ENCODE measurements at places on chromosomes 2 and 18.
A peak's percentile ranks its signal among the peaks of the same experiment; 100 is the strongest.

DNA sequence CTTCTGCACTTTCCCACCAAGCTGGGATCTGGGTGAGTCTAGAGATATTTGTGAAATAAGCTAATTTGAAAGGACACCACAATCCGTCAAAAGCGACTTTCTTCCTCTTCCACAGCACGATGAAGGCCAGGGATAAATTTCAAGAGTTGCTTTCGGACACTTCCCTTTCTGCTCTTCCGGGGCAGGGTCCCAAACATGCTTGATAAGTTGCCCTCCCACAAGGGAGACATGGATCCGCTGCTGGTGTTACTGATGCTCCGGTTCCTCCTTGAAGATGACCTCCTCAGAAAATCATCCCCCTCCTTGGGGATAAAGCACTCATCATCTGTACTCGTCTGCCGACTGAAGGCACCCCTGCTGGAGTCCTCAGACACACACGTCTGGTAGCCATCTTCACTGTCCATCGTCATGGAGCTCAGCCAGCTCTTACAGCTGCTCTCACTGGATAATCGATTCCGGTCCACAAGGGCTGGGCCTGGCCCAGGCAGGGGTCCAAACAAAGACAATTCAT lies 28.2 kb downstream of the CYTIP start:
- no peak for DNase-seq

DNA sequence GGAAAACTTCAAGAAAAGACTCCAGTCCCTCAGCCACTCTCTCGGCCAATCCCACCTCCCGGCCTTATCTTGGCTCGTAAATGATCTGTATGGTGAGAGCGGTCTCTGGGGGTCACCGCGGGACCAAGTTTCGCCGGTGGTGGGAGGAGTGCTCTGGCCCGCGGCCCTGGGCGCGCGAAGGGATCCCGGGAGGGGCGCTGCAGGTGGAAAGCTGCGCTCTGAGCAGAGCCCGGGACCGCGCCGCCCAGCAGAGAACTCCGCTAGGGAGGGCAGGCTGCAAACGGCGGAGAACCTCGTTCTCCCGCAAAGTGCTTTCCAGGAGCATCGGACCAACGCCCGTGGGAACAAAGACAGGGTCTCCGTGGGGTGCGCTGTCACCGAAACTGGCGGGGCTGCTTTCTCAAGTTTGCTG lies 622 bp downstream of the LRP2 start:
- DNase-seq: no peak

- DNase-seq: no peak
Measured at GRCh38 chr2:126748929-126749518, 93.1 kb downstream of the GYPC start.

DNA sequence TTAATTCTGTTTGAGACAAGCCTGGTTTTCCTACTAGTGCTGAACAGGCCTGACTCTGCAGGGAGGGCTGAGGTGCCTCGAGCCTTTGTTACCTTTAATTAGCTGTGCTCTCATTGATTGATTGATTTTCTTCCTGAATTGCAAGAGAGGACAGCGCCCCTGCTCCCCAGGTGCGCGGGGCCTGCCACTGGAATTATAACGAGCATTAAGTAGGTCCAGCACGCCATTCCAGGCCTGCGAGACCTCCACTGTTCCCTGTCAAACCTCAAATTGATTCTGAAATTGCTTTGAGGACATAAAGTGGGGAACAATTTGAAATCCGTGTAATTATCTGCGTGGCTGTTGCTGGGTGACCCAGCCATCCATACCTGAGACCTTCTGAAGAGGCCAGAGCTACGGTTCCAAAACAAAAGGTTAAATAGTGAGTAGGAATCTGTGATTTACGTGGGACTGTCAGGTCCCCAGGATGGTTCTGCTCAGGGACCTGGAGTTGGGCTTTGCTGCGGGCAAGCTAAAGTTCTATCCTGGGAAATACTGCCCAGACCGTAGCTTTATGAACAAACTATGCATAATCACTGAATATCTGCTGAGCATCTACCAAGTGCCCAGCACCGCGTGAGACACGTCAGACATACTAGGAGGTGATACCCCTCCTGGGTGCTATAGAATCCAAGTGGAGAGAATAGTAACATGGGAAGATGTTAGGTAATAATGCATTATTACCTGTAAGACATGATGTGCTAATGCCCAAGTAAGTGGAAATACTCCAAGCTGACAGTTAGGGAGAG lies 104.1 kb downstream of the ZBTB7C start:
- no peak for DNase-seq

GRCh38 chr18:45837283-45838070 lies 12.0 kb downstream of the SIGLEC15 start:
- DNase-seq: peak; percentile 20

Measured in activated T-helper 1 cell treated with Interleukin-2 at 50 U/mL for 16 hours (primary cell).